ENCODE measurements at places on chromosomes 1 and 21.

GRCh38 chr1:225778337-225778669, 677 bp downstream of the SRP9 start:
- no peak for DNase-seq

GRCh38 chr1:91557039-91557690, 56.5 kb downstream of the CDC7 start:
- no peak for DNase-seq

GRCh38 chr1:197958438-197959305, 41.5 kb downstream of the LHX9 start:
- DNase-seq, result no peak

DNA sequence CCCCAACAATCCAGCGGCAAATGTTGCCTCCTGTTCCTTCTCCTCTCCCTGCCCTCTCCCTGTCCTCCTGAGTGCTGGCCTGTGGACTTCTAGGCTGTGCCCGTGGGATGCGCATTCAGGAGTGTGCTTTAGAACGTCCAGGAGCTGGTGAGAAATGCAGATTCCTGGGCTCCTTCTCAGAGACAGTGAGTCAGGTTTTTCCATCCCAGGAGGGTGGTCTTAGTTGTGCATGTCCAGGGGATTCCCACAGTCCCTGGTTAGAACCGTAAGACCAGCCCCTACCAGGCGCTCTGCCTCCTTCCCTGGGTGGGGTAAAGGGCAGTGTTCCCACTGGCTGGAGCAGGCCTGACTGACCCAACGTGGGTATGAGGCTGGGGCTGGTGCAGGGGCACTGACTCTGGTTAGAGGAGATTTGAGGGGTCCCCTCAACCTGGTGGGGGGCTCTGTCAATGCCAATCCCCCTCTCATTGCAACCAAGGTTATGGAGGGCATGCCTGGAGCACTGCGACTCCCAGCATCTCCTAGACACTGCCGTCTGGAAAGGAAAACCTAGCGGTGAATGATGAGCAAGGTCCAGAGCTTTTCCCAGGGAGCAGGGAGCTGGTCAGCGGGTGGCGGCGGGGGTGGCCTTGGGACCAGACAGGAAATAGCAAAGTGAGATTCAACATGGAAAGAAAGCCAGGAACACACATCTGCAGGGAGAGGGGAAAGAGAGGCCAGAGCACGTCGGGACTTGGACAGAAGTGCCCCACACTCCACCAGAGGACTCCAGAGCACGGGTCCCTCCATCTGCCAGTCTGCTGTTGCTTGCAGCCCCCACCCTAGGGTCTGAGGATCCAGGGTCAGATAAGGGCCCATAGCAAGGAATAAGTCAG, 38.5 kb downstream of the HSPG2 start:
- no peak for DNase-seq

DNA sequence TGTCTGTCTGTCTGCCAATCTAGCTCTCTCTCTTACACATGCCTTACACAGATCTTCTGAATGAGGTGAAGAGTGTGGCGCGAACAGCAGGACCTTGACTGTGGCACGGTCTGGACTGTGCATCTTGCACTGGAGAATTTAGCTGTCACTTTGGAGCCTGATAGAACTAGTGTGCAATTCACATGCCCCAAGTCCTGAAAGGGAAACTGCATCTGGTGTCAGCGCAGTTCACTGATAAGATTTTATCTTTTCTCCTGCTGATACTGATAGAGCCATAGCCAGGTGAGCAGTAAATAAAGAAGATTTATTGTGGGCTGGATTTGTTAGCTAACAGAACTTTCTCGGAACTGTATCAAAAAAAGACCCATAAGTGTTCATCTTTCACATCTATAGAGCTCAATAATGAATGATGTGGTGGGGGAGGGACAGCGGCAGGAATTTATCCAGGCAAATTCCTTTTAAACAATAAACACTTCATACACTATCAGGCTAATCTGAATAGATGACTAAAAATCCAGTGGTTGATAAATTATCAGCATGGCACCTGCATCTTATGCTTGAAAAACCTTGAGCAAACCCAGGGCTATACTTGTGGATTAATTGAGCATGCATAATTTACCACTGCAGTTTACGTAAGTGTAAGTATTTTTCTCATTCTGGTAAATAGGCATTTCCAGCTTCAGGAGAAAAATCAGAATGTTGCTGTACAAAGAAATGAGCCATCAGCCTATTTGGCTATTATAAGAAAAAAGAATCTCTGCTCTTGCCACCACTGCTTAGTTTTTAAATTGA, 104.1 kb downstream of the NTNG1 start:
- DNase-seq, result no peak

- no peak for DNase-seq
Measured at GRCh38 chr1:48943826-48944225, 167.1 kb upstream of the BEND5 start.

DNA sequence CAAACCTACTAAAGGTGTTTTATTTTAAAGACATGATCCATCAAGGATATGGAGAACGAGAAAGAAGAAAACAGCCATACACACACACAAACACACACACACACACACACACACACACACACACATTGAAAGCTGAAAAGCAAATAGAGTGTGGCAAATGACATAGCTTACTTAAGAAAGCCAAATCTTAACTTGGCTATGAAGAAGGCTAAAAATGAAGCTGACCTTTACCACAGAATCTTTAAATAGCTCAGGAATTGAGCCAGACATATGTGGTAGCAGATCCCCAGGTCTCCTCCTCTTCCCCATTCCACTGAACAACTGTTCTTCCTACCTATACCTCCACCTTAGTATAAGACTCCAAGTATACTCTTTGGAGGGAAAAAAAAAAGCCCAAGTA, 185.6 kb downstream of the CLEC20A start:
- no peak for DNase-seq

- peak; percentile 4 for DNase-seq
Measured at GRCh38 chr1:10692401-10693021, 103.9 kb downstream of the CASZ1 start.

GRCh38 chr21:34846601-34847112, 177.9 kb downstream of the CLIC6 start:
- DNase-seq, result no peak

Measured in SW 1271 (cell line).